Left cardiac atrium (tissue), 4 donors: ENCODE measurements at places on chromosomes 11 and 22.

DNA sequence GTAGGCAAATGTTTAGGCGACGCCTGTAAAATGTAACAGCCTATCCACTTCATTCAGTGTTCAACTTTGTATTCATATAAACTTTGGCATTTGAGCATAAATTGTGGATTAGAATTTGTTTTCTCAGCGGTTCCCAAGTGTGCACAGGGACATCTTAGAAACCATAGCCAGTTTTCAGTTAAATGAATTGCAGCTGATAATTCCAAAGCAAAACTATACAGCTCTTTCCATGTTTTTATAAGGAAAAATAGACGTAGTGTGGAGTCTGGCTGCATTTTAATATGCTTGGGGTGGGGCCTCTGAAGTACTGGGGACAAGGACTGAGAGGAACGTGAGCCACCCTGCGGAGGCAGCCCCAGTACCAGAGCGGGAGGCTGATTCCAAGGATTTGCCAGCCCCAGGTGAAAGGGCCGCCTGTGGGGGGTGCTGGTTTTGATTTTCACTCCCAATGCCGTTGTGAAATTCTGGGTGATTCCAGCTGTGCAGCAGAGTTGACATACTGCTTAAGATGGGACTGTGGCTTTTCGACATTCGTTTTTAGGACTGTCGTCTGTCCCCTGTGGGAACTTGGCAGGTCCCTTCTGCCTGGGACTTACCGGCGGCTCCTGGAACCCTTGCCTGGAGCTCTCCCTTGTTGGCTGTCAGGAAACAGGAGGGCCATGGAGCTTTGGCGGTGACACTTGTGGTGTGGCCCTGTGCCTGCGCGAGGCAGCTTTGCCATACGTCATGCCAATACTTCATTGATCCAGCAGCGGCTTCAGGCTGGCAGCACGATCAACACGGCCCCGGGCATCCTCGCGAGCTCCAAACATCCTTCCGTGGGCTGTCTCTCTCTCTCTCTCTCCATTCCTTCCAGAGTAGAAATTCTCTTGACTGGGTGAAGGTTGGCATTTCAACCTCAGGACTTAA is 370.9 kb downstream of the TBC1D22A start:
- DNase-seq, result no peak

GRCh38 chr11:75345455-75346160 is 5.9 kb downstream of the ARRB1 start:
- DNase-seq, result no peak

DNA sequence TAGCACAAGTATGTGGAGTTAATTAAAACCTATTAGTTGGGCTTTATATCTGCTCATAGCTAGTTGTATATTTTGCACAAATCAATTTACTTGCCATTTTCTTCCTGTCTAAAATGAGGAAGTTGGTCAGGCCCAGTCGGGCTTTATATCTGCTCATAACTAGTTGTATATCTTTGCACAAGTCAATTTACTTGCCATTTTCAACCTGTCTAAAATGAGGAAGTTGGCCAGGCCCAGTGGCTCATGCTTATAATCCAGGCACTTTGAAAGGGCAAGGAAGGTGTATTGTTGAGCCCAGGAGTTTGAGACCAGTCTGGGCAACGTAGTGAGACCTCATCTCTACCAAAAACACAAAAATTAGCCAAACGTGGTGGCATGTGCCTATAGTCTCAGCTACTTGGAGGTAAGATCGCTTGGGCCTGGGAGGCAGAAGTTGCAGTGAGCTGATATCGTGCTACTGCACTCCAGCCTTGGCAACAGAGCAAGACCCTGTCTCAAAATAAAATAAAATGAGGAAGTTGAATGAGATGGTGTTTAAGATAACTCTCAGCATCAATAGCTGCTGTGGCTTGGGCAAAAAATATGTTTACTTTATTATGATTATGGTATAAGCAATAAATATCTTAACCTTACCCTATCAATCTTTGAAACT is 1558.6 kb upstream of the RAG2 start:
- DNase-seq, result no peak

GRCh38 chr11:124920870-124921609 is 2.0 kb downstream of the HEPN1 start:
- peak; percentile 89 for DNase-seq

DNA sequence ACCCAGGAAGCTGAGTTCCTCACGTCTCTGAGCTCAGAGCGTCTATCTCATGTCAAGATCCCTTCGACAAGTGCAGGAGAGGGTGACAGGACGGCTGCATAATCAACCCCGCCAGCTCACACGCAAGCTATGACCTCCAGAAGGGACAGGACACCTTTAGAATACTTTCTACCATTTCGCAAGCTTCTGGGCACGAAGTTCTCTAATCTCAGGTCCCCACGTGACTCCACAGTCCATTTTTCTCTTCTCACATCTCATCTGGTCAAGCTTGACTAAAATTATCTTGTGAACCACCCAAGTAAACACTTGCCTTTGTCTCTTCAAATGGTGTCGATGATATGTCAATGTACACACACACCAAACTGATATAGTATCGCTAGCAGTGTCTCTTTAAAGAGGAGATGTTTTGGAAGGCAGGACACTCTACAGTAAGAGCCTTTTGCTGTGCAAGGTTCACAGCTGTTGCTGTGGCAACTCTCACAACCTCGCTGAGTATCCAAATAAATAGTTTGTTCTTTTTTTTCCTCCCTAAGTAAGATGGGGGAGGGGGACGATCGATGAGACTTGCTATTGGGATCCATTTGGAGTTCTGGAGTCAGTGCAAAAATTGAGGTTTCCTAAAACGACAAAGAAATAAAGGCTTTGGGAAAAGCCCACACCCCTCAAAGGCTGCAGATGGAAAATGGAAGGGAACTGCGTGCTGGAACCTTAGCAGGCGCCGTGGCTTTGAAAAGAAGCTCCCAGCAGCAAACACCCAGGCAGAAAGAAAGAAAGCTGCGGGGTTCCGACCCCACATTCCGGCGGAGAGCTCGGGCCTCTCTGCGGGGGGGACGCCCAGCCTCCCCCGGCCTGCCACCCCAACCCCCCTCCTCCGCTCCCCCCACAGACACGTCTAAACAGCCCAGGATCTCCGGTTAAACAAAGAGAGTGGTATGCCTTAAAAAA is 215.4 kb upstream of the UBASH3B start:
- DNase-seq, result peak; percentile 65

- no peak for DNase-seq
These were observed 86.5 kb upstream of the CLDN5 start for GRCh38 chr22:19610518-19611253.

DNA sequence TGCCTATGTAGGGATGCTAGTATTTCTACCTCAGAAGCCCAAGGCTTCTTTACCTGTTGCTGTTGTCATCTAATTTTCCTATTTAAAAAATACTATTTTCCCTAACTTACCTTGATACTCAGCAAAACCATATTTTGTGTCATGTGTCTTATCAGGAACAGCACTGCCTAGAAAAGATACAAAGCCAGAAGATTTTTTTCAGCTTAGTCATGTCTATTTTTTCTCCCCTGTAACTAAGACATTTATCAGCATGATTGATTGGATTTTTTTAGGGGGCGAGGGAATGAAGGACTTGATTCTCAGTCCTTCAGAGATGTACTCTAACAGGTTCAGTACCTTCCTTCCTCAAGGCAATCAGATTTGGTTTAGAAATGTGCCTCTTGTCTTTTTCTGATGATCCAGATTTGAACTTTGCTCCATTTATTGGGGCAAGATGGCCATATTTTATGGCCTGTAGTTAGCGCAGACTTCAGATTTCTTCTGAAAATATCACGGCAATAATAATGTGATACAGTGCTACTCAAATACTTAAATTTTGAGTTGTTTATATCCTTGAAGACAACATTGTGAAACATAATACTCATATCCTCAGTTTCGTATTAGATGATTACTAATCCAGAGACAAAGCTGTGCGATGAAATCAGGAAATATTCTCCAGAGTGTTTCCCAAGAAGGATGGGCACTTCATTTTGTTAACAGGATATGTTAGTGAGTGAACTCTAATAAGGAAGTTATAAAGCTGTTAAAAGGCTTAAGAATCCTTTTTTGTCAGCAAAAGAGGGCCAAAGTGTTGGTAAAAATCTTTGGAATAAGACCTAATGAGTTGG is 3.8 kb upstream of the PIK3IP1 start:
- no peak for DNase-seq

DNA sequence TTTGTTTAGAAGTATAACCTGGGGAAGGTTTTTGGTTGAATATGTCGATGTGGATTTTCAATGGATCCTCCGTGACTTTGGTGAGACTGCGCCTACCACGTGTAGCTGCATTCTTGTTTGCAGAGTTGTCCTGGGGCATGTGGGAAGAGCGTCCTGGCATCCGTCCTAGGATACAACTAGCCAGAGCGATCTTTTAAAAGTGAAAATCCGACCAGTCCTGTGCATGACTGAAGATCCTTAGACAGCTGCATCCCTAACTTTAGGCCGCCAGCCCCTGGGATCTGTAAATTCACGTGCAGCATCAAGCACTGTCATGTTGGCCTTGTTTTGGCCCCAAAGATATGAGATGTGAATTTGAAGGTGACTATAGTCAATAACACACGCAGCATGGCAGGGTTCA is 22.4 kb upstream of the THY1 start:
- DNase-seq, result no peak

GRCh38 chr11:1271002-1271401 is 38.4 kb downstream of the TOLLIP start:
- no peak for DNase-seq

GRCh38 chr22:26949193-26949592 is 291.8 kb downstream of the MIAT start:
- peak; percentile 21 for DNase-seq

DNA sequence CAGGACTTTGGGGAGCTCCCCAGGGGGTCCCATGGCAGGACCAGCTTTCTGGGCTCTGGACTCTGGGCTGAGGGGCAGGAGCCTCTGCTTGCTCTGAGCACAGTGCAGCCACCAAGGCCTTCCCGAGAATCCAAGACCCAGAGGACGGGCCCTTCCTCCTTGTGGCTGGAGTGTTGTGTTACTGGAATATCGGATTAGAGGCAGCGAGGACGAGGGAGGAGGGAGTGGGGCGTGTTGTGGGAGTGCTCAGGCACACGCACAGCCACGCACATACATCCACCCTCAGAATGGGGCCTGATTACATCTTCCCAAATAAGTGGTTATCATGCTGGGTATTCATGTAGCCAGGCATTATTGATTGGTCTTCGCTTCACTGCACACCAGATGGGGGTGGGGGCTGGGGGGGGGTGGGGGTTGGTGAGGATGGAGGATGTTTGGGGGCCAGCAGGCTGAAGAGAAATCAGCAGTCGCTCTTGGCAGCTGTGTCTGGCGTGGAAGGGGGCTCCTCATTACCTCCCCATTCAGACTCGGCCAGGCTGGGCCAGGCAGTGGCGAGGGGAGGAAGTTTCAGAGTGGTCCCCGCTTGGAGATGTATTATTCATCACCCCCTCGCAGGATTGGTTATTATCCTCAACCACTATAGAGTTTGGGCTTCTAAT is 120.9 kb downstream of the ST3GAL4 start:
- DNase-seq, result no peak

- DNase-seq, result no peak
These were observed 5.4 kb downstream of the DAGLA start for GRCh38 chr11:61685617-61685967.

DNA sequence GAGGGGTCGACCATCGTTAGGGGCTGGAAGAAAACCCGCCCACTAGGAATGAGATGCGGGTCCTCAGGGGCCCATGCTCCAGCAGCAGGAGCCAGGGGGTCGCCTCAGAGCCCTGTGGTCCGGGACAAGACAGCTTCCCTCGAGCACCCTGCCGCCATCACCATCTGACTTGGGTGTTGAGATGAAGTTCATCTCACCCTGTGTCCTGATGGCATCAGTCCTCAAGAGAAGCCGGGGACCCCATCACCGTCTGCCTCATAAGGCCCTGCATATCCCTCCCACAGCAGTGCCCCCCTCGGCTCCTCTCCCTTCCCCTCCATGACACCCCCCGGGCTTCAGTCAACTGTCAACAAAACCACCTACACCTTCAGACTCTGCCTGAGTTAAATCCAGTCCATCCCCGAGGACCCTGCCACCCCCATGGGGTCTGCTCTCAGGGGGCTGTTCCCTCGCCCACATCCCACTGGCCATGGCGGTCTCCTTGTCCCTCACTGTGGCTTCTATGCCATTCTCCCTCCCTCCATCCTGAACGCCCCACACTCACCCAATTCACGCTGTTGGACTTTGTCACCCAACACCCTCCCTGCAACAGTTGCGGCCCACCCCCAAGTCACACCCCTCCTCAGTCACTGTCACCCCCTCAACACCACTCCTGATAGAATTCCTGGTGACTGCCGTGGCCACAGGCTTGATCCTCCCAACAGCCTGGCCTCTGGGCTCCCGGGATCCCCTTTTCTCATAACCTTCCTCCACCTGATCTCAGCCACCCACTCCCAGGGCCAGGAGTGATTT is 87.7 kb upstream of the RTL6 start:
- DNase-seq, result peak; percentile 15

GRCh38 chr11:128680906-128681305 is 13.0 kb upstream of the FLI1 start:
- DNase-seq, result no peak

GRCh38 chr11:19939415-19939929 is 220.8 kb downstream of the DBX1 start:
- DNase-seq, result no peak

- peak; percentile 54 for DNase-seq
These were observed 5.8 kb downstream of the MGAT3 start for GRCh38 chr22:39462443-39463221.

DNA sequence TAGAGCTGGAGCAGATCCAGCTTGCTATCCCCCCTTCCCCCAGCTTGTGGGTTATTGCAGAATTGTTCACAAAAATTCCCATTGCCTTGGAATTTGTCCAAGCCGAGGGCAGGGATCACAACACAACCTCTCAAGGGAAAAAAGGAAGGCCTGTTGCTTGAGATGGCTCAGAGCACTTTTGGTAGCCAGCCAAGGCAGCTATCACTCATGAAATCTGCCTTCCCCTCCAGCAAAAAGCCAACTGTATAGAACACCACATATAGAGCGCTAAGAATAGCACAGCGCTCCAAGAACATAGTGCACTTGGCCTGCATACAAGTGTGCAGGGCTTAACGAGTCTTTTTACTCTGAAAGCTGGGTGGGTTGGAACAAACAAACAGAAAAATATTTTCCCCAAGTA is 46.2 kb downstream of the FAM83F start:
- DNase-seq, result peak; percentile 49

GRCh38 chr11:133506023-133506422 is 26.3 kb downstream of the OPCML start:
- DNase-seq, result no peak

GRCh38 chr11:18312012-18312411 is 9.9 kb downstream of the HPS5 start:
- DNase-seq, result no peak

DNA sequence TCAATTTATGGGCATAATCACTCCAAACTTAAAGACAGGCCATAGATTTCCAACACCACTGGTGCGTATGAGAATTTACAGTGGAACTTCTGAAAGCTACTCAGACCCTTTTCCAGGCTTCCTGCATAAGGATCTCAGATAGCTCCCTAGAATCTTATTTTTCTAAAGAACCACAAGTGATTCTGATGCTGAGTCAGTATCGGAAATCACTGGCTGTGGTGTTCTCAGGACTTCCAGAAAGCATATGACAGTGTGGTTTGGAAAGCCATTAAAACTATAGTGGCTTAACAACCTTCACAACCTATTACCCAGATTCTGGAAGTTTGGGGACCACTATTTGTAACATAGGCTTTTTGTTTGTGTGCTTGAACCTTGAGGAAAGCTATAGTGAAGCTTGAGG is 756.0 kb downstream of the DLG2 start:
- DNase-seq, result no peak

GRCh38 chr11:36374726-36375125 is 78.6 kb downstream of the PRR5L start:
- DNase-seq, result no peak

GRCh38 chr11:86575927-86576326 is 96.5 kb downstream of the ME3 start:
- DNase-seq, result no peak
